ENCODE measurements at places on chromosomes 1 and 21. TPM values are rescaled to one million over a fixed set of nuclear protein-coding genes. Genes with fewer than 3 reads are reported as not detected.

GRCh38 chr1:171173069-171173468 is 12.0 kb upstream of the FMO2 start:
- no peak for DNase-seq

- DNase-seq: no peak
These were observed 51.0 kb downstream of the CASQ2 start for GRCh38 chr1:115717541-115717940.

DNA sequence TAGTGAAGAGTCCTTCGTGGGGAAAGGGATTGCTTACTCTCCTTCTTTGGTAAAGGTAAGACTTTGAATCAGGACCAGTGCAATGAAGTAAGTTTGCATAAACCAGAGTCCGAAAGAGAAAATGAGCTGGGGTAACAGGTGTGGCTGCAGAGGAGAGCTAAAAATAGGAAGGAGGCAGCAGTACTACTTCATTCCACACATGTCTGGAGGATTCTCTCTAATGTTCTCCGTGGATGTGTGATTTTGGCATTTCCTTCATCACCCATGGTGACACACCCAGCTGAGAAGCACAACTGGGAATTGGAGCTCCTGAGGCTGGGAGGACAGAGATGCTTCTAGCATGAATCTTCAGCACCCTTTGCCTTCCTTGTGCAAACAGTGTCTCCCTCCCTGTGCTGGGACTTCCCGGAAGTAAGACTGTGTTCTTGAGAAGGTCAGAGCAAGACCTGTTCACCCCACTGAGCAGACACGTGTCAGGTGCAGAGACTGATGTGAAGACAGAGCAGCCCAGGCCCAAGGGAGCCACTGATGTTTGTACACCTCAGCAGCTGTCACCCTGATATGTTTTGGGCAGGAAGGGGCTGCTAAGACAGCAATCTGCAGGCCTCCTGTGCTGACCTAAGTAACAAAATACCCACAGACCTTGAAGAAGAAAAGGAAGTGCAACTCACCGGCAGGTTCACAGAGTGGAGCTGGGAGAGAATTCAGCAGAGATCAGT is 13.3 kb downstream of the FCRL1 start:
- no peak for DNase-seq

- no peak for DNase-seq
These were observed 1.9 kb downstream of the WDR64 start for GRCh38 chr1:241654019-241654418.

GRCh38 chr1:63984930-63985290 is 211.1 kb downstream of the ROR1 start:
- DNase-seq: no peak

DNA sequence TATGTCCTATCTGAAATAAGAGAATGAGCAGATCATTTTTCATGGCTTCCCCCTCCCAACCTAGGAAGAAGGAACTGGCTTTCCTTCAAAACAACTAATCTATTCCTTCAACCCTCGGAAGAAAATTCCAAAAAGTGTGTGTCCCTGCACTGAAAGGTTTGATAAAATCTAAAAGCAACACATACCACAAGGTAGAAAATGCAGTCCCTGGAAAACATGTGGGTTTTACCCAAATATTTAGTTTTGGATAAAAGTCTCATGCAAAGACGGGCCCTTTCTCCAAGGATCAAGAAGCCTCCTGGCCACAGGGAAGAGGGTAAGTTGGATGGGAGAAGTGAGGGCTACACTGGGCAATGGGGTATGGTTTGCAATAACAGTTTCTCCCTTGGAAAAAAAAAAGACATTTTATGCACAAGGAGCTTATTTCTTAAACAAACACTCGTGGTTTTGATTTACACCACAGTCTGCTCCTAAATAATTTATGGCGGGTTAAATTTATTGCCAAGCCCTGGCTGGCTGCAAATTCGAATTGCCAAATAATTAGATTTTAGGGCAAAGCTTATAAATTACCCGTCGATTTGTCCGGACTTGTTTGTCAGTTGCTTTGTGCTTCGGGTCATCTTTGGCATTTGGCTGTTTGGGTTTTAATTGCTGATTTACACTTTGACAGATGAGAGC is 28.9 kb downstream of the ERI3 start:
- no peak for DNase-seq

DNA sequence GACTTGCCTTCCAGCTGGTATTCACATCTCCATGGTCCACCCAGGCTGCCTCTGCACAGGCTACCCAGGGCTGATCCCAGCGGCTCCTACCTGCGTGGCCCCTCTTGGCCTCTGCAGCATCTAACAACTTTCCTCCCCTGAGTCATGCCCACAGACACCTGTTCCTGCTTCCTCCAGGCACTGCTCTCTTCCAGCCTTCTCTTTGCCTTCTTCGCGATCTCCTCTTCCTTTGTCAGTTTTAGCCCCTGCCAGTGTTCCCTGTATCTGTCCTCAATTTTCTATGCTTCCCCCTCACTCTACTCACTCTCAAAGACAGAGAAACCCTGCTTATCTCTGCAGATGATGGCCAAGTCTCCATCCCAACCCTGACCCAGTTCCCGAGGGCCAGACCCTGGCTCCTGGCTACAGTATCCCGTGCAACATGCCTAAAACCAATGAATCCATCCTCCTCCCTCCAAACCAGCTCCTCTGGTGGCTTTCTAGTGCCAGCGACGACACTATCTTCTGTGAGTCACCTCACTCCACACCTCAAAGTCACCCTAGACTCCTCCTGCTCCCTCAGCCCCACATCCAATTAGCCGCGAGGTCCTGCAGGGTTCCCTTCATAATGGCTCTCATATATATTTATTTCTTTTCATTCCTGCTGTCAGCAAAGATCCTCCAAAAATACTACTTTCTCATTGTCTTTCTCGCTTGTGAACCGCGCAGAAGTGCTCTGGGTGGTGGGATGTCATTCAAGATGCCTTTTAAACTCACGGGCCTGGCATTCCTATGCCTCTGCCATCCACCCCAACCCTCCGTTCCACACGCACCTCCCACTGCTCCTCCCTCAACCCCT is 259.2 kb downstream of the TOMM20 start:
- no peak for DNase-seq

DNA sequence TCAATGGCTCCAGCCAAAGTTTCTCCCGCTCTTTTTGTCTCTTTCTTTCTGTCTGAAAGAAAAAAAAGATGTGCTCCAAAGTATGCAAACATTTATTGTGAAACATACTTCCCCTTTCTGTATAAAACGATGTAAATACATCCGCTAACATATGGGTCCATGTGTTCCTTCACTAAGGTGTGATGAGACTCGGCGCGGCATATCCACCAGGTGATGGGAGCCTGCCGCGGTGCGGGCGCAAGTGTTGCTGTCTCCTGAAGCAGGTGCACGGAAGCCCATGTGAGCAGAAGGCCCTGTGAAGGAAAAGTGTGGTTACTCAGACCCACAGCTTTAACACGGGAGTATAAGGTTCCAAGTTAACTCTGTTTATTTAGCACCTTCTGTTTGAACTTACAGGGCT is 466.6 kb upstream of the C1orf87 start:
- no peak for DNase-seq

DNA sequence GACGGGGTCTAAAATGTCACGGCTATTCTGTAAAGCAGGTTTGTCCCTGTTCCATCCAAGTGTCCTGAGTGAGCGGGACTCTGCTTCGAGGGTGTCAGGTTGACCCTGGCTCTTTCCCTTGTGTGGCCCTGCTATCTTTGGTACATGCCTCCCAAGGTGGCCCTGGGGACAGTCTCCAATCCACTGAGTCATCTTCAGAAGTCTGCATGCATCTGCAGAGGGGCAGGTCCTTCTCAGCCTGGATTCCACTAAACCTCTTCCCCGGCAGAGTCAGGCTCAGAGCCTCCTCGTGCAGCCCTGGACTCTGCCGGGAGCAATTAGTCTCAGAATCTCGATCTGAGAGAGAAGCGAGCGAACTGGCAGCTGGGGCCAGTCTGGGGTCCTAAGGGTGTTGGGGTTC is 50.1 kb upstream of the KCNJ15 start:
- DNase-seq: no peak

DNA sequence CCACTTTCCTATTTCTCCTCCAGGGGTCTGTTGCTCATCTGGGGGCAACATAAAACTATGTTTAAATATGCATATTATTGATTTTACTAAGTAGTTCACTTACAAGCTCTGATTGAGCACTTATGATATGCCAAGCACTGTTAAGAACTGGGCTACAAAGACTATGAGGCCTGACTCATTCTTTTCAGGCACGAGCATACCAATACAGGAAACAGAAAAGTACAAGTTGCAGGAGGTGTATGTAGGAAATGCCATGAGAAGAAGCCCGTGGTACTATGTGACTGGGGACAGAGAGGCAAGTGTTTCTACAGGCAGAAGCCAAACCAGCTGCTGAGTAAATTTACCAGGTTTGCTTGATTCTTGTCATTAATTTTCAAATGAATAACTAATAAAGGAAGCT is 120.4 kb upstream of the PTGFR start:
- peak; percentile 11 for DNase-seq

DNA sequence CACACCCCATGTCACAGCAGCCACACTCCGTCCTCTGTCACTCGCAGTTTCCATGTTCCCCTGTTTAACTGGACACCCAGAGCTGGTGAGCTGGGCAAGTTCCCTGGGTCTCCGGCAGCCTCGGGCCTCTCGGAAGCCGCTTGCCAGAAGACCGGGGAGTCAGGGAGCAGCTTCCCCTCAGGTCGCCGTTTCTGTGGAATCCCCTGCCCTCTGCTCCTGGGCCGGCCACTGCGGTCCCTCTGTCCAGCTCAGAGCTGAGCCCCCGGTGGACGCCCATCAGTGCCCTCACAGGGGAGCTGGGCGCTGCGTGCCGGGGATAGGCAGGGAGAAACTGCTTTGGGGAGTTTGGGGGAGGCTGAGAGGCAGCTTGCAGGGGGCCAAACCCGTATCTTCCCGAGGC is 37.7 kb downstream of the KCNAB2 start:
- no peak for DNase-seq

GRCh38 chr21:46397211-46397905 is 61.3 kb upstream of the DIP2A start:
- no peak for DNase-seq

DNA sequence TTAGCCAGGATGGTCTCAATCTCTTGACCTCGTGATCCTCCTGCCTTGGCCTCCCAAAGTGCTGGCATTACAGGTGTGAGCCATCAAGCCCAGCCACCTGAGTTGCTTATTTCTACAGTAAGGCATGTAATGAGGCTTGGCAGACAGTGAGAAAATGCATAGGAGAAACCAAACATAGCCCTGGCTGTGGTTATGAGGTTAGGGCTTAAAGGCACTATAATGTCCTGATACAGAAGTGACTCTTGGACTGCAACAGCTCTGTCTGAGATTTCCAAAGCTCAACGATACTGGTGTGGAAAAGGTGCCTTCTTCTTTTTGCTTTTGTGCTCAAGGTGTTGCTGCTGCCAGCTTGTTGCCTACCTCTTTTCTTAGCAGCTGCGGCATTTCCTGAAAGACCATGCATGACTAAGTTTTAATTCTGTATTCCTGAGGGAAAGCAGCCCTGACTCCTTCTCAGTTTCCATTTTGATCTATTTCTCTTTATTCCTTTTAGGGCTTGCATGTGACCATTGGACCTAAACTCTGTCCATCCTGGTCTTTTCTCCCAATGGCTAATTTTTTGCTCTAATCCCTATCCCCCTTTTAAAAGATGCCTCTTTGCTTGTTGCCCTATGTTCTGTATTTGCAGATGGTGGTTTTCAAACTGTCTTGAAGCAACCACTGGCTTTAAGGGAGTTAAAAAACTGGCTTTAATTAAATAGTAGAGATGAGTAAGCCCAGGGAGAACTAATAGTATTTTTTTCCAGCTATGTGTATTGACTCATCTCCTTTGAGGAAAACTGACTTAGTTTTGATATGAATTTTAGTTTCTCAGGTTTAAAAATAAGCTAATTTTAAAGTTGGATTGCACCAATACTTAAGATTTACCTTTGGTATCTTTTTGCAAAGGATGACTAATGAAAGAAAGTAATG is 70.3 kb downstream of the KIF1B start:
- peak; percentile 7 for DNase-seq

DNA sequence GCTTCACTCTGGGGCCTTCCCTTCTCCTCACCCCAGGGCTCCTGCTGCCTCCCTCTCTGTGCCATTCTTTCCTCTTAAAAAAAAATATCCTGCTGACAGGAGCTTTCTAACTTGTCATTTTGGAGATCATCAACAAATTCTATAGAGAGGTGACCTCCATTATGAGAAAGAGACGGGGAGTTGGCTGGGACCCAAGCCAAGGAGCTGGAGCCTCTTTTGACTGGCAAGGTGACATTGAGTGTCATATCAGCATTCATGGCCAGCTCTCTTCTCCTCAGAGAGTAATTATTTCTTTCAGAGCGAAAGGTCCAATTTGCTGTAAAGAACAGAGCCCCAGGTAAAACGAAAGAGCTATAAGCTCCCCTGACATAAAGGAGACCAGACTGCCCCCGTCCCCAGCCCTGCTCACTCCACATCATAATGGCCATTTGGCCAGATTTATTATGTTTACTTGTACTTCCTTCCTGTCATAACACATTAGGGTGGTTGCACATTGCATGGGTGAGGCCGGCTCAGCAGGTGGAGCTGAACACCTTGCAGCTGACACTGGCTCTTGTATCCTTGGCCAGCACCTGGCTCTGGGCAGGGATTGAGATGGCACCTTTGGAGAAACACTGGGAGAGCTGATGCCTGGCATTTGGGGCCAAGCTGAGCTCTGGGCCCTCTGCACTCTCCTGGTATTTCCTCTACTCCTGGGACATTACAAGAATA is 404.0 kb upstream of the VAMP3 start:
- no peak for DNase-seq

GRCh38 chr1:19775317-19775716 is 24.4 kb downstream of the TMCO4 start:
- DNase-seq: no peak

- DNase-seq: peak; percentile 94
These were observed 214.1 kb upstream of the USP24 start for GRCh38 chr1:55428944-55429931.

DNA sequence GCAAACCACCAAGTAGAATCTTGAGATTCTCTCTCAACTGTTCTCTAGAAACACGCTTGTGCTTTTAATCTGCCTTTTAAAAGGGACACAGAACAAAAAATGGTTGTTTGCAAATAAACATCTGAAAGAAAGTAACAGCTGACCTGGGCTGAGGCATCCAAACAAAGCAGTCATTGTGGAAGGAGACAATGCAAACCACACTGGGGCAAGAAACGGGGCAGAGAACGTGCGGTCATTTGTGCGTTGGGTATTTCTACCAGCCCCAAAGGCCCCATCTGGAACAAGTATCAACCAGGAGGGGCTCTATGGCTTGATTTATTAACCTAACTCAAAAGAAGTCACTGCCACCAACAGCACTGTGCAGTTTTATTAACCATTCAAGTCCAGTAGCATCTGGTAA is 6.0 kb downstream of the STMN1 start:
- no peak for DNase-seq

- no peak for DNase-seq
These were observed 24.6 kb upstream of the GJA9 start for GRCh38 chr1:38905985-38906384.

GRCh38 chr1:1255611-1256010 is 9.1 kb upstream of the C1QTNF12 start:
- DNase-seq: no peak

Gene DTL
- 4.0 TPM for polyA plus RNA-seq

Gene OR10T2
- polyA plus RNA-seq: not detected

Gene PCP4
- not detected for polyA plus RNA-seq

Gene KRTAP21-3
- not detected for polyA plus RNA-seq

Gene RORC
- not detected for polyA plus RNA-seq

Gene EPHA8
- not detected for polyA plus RNA-seq

Gene MTARC1
- 2.1 TPM for polyA plus RNA-seq

Gene PBX1
- polyA plus RNA-seq: 46.6 TPM

Gene C1orf115
- polyA plus RNA-seq: 0.05 TPM

Gene CAMK1G
- polyA plus RNA-seq: 2.0 TPM

Gene SLC30A2
- polyA plus RNA-seq: not detected

Gene BLACAT1
- 0.06 TPM for polyA plus RNA-seq

Measured in AG04450 (cell line).